ENCODE measurements at places on chromosomes 3 and 15.

DNA sequence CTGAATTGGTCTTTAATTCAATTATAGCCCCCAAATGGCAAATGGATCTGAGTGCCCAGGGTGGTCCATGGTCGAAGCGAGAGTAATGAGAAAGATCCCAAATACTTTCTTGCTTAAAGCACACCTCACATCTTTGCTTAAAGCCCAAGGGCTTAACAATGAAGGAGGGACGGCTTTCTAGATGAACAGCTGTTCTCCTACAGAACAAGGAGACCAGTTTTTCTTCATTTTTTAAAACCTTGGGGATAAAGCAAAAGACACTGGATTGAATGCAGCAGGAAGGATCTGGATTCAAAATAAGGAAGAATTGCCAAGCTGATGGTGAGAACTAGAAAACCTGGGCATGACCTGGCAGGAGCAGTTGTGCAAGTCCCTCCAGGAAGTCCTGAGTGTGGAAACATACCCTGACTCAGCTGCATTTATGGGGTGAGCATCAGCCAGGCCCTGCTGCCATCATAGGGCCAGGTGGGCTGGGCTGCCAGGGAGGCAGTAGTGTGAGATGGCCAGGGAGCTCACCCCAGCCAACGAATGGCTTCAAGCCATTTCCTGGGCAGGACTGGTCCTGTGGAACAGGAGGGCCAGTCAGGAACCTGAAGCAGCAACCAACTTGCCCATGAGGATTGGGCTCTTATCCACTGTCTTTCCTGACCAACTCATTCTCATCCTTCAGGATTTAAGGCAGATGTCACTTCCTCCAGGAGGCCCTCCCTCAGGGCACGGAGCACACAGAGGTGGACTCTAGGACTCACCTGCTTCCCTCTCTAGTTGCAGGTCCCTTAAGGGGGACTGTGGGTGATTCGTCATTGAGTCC, 18.4 kb upstream of the RHCG start:
- DNase-seq: no peak

DNA sequence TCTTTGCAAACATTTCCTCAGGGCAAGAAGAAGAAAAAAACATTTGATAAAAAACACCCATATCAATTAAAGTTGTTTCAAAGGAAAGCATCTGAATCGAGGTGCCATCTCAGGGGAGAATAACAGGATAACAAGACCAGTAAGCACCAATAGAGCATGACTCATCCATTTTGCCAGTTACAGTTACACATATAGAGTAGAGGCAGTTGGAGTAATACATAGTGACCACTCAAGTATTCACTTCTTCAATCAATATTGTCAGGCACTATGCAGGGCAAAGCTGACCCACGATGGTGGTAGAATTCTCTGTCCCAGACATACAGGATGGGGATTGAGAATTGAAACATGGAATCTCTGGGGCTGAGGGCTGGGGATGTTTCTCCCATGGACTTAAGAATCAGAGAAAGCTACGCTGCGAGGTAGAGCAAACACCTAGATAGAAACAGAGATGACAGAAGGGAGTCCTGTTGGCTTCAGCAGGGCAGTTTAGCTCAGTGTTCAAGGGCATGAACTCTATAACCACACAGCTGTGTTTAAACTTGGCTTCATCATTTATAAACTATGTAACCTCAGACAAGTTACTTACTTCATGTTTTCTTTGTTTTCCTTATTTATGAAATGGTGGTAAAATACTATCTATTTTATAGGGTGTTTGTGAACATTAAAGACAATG, 186.4 kb upstream of the NANOGP8 start:
- DNase-seq: no peak

- DNase-seq: no peak
Measured at GRCh38 chr15:62868507-62868906, 174.0 kb upstream of the TPM1 start.

DNA sequence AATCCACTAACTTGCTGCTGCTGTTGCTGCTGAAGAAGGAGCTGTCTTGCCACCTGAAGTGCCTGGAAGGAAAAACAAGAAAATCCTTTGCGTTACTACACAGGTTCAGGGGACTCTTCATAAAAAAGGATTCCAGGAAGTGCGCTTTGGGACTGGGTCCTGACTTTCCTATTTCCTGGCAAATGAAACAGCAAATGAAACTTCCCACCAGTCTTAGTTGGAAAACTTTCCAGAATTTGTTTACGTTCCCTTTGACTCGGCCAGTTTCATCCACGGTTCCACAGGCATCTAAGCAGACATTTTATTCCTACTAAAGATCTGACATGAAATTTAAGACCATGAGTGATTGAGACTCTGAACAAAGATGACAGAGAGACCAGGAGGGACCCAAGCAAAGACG, 471.0 kb downstream of the FOXP1 start:
- DNase-seq: no peak

GRCh38 chr3:9563851-9564250, 10.2 kb upstream of the LHFPL4 start:
- no peak for DNase-seq

DNA sequence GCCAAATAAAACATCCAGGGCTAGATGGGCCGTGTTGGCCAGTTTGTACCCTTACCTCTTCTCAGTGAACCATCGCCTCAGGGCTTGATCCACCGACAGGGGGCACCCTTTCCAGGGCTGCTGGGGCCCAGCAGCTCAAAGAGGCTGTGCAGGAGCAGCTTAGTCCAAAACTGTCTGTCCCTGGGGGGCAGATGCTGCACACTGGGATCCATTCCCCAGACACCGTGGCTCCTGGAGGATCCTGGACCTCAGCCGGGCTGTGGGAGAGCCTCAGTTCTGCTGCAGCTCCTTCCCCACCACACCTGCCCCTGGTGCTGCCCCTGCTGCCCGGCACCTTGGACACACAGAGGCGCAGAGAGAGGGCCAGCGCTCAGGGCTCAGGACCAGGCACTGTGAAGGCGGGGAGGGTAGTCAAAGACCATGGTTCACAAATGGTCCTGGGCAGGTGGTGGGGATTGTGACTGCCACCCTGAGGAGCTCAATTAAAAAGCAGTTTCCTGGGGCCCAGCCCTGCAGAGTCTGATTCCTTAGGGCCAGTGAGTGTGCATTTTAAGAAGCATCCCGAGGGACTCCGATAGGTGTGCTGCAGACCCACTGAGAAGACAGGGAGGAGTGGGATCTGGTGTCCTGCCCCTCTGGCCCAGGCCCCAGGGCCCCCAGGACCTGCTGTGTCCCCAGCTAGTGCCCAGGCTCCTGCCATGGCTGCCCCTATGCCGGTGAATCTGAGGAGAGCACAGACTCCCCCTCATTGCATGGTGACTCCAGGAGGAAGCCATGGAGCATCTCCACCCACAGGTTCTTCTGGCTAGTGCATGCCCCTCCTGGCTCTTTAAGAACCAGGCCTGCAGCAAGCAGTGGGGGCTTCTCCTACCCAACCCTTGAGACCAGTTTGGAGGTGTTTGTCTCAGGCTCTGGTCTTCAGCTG, 86.5 kb upstream of the PRR20G start:
- peak; percentile 37 for DNase-seq

GRCh38 chr3:47017504-47018268, 38.2 kb downstream of the NBEAL2 start:
- no peak for DNase-seq

GRCh38 chr3:156563900-156564682, 9.2 kb upstream of the SSR3 start:
- DNase-seq: no peak

DNA sequence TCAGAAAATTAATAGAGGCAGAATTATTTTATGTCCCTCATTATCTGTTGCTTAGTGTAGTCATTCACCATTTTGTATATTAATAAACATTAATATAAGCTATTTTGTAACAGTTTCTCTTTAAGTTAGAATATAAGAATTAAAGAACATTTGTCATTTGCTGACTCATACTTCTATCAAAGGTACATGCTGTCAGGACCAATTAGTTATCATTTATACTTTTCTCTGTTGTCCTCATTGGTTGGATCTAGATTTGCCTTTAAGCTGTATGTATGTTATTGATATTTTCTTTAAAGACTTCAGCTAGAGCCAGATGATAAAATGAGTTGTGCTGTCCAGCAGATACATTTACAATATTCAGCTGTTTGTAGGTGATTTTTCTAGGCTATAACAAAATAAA, 168.4 kb upstream of the MLF1 start:
- no peak for DNase-seq

DNA sequence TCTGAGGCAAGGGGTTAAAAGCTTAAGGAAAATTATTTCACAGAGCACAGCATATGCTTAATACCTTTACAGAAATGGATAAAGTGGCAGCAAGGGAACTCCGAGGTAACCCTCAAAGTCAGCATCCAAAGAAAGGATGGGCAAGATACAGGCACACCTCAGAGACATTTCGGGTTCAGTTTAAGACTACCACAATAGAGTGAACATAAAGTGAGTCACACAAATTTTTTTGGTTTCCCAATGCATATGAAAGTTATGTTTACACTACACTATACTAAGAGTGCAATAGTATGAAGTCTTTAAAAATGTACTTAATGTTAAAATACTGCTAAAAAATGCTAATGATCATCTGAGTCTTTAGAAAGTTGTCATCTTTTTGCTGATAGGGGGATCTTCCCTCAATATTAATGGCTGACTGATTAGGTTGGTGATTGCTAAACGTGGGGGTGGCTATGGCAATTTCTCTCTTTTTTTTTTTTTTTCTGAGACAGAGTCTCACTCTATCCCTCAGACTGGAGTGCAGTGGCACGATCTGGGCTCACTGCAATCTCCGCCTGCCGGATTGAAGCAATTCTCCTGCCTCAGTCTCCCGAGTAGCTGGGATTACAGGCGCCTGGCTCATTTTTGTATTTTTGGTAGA, 10.0 kb downstream of the UBR1 start:
- DNase-seq: no peak

GRCh38 chr15:62561059-62561519, 396.0 kb upstream of the C2CD4B start:
- DNase-seq: peak; percentile 73

DNA sequence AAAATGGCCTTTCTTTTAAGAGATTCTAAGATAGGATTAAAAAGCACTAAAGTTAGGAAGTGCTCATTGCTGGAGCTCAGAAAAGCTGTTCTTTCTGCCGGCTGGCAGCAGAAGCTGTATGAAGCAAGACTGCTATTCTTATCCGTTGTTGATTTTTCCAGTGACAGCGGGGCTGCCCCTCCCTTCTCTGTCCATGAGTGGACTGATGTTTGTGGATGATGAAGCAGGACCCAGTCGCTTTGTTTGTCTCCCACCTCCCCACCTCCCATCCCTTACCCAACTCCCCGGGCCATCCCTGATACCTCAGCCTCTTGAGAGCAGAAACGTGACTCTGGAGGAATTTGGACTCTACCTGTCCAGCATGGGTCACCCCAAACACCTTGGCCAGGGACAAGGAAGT, 10.3 kb upstream of the MUSTN1 start:
- DNase-seq: no peak
